Right renal pelvis (tissue), 4 donors: ENCODE measurements at places on chromosomes 7 and 10. TPM values are rescaled to one million over a fixed set of nuclear protein-coding genes. Genes with fewer than 3 reads are reported as not detected.
A peak's percentile ranks its signal among the peaks of the same experiment; 100 is the strongest.

DNA sequence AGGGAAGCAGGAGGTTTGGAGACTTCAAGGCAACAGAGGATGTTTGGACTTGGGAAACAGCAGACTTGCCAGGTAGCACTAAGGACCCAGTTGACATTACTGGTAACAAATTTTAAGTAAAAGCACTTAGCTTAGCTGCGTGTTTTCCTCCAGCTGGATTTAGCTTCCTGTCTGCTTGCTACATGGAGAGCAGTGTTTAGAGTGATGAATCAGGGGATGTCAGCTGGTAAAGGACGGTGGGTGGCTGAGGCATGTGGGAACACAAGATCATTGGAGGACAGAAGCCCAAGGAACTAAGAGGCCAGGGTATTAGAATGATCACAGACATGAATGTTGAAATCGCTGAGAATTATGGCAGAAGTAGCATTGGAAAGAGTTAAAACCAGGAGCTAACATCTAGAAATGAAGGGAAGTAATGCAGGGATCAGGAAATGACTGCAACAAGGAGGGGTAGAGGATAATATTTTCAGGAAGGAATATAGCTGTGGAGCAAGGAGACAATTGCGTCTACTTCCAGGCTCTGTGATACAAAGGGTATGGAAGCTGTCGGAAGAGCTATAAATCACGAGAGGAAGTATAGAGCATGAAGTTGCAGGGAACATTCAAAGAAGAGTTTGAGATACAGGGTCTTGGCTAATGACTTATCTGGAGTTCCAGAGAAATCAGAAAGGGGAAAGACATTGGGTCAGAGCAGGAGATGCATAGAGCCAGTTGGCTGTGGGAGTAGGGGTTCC is 34.4 kb downstream of the CALD1 start:
- DNase-seq = no peak

Gene UPK3B
- 0.38 TPM for polyA plus RNA-seq

- DNase-seq = no peak
These were observed 12.9 kb downstream of the C10orf67 start for GRCh38 chr10:23331567-23332301.

- no peak for DNase-seq
These were observed 5.1 kb downstream of the UBE2H start for GRCh38 chr7:129947701-129948100.

- DNase-seq = no peak
These were observed 150.9 kb downstream of the CPED1 start for GRCh38 chr7:121139427-121139826.

DNA sequence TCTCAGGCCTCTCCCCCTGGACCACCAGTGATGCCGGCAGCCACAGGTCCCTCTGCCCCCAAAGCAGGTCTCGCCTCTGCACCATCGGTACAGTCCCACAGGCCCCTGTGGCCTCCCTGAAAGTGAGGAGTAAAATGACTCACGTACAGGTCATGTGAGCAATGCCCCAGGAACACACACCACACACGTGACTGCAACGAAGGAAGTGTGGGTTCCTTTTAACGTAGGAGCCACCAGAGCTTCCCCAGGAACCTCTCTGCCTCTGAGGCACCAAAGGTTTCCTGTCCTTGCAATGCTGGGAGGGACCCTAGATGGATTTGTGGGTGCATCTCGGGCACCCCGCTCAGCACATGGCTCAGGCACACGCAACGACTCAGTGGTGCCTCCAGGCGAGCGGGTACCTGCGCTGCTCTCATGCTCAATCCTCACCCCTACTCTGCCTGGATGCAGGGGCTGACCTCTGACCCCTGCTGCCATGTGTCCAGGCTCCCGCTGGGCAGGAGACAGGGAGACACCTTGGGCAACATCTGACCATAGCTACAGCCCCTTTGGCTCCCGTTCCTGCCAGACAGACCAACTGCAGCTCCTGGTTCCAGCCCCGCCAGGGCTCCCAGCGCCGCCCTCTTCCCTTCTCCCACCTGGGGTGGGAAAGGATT is 120.7 kb downstream of the PRKAG2 start:
- no peak for DNase-seq

DNA sequence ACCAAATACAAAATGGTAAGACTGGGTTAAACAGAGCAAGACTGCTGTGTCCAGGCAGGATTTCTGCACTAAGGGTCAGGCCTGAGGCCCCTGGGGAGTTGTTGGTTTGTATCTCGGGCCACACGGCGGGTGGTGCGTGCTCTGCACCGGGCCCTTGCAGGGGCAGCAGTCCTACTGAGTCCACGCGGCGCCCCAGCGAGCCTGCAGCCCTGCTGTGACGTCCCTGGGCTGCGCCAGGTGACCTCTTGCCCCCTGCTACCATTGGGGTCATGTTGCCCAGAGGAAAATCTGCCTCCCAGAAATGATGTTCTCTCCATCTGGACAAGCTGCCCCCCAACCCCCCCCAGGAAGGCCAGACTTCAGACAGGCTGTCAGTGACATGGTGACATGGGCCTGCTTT is 281.5 kb downstream of the CELF2 start:
- no peak for DNase-seq

- DNase-seq = no peak
These were observed 57.5 kb downstream of the MDFIC start for GRCh38 chr7:114979388-114979787.

Gene ADARB2
- 1.5 TPM for polyA plus RNA-seq

DNA sequence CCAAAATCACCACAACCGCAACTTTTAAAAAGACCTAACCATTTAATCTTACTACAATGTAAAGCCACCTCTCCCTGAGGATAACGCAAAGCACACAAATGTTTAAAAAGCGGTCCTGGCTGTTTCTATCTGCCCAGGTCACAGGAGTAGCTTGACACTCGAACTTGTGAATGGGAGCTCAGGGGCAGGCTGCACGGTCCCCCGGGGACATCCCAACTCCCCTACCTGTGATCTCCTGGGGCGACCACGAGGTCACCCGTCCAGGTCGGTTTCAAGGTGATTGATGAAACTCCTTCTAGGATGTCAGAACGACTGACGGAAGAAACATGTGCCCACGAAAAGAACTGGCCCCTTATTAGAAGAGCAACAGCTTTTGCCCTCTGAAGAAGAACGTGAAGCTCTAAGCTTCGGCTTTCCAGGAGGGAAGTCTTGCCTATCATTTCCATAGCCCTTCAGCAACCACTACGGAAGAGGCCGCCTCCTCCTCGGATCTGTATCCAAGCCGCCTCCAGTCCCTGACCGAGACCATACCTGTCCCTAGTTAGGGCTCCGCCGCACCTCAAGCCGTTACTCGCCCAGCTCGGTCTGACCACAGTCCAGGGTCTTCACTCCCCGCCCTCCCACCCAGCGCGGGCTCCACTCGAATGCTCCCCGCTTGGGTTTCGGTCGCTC is 459 bp downstream of the CYCS start:
- DNase-seq = peak; percentile 5

DNA sequence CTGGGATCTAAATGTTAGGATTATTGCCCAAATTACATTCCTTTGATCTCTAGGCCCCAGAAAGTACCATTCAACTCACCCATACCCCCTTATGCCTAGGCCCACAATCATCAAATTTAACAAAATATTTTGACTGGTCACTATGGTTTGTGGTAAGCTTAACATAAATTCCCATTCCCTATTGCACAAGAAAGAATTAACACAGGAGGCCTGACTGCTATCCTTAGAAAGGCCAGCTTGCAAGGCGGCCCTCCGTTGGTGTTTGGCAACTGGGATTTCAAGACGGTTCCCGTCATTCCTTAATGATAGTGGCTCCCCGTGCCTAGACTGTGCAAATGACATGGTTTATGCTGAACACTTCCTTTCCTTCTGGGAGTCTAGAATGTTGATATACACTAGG is 29.6 kb downstream of the ARHGAP21 start:
- DNase-seq = no peak

DNA sequence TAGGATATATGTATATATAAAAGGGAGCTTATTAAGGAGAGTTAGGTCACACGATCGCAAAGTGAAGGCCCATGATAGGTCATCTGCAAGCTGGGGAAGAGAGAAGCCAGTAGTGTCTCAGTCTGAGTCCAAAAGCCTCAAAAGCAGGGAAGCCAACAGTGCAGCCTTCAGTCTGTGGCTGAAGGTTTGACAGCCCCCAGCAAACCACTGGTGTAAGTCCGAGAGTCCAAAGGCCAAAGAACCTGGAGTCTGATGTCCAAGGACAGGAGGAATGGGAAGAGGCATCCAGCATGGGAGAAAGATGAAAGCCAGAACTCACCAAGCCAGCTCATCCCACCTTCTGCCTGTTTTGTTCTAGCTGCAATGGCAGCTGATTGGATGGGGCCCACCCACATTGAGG is 88.9 kb upstream of the TBX20 start:
- DNase-seq = no peak

GRCh38 chr7:157604661-157605381 is 268.0 kb downstream of the DNAJB6 start:
- DNase-seq = no peak

Gene TRPV5
- 0.72 TPM for polyA plus RNA-seq

DNA sequence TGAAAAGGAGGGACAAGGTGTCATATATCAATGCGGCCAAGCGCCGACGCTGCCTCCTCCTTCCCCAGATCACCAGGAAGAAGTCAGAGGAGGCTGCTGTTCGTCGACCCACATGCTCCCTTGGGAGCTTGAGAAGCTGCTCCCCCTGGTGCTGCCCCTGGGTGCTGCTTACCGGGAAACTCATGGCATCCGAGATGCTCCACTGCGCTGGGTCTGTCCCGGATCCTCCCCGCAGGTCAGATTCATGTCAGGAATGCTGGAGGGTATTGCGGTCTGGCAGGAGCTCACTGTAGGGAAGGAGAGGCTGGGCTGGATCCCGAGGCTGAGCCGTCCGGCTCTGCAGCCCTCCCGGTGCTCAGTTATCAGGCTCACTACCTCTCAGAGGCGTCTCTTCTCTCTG is 123.7 kb upstream of the FAM20C start:
- no peak for DNase-seq

Gene SLIT1
- 7.7 TPM for polyA plus RNA-seq

DNA sequence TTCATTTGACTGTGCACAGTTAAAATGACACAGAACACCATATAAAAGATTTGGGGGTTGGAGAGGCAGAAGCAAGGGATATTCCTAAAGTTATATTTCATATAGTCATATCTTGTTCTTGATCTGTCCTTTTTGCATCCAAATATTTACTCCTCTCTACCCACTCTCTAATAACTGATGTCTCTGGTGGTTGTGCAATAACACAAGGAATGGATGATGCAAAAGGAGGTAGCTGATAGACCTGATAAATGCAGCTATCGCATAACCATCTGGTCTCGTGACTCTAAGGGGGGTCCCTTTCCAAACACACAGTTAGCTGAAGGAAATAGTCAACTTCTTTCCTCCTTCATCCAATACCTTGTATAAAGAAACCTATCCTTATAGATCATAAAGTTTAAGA is 123.1 kb downstream of the POLR1F start:
- DNase-seq = no peak

- DNase-seq = no peak
These were observed 352.0 kb downstream of the KCNMA1 start for GRCh38 chr10:77285529-77286182.

- DNase-seq = no peak
These were observed 212.5 kb downstream of the EMX2 start for GRCh38 chr10:117754770-117755658.

Gene CALHM3
- 0.10 TPM for polyA plus RNA-seq

- no peak for DNase-seq
These were observed 576 bp upstream of the CSGALNACT2 start for GRCh38 chr10:43137717-43138020.

- peak; percentile 49 for DNase-seq
These were observed at the start of gene GNG11 for GRCh38 chr7:93921607-93922566. TSS of gene GNG11 (plus strand) at chr7:93921735. CDS start at chr7:93922138, 403 bp downstream.

DNA sequence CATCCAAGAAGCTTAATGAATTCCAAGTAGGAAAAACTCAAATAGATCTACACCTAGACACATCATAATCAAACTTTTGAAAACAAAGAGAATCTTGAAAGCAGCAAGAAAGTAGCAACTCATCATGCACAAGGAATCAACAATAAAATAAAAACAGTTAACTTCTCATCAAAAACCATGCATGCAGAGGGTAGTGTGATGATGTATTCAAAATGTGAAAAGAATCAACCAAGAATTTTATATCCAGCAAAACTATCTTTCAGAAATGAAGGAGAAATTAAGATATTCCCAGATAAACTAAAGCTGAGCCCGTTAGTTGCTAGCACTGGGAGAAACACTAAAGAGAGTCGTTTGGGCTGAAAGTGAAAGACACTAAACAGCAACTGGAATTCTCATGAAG is 4.3 kb upstream of the PARP12 start:
- DNase-seq = no peak
